ENCODE measurements at places on chromosomes 5 and 9.

DNA sequence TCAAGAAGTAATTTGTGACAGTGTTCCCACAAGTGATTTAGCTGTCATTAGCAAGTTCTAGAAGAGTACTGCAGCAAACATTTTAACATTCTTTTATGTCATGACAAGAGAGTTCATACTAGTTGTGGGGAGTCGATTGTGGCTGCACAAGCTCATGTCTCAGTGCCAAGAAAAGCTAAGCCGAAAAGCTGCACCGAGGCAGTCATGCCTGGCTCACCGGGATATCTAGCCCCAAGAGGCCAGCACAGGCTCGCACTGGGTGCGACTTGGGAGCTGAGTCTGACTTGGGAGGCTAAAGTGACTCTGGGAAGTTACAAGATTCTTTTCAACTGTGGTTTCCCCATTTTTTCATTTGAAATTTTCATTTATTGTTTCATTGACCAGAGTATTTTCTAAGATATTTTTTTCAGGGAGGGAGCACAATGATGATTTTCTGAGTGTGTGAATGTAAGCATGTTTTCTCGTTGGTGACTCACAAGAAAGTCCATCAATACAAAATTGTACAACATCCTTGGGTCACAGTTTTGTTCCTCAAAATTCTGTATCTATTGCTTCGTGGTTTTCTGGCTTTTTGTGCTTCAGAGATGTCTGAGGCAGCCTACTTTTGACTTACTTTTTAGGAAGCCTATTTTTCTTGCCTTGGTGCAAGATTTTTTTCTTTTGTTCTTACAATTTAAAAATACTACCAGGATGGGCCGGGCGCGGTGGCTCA is 18.7 kb downstream of the CAST start:
- H3K27me3 ChIP-seq: no peaks in the 10 kb centered on the region
- no peak overlapping the region for H3K4me3 ChIP-seq
- peaks cover 35% of the 10 kb centered on the region for H3K4me1 ChIP-seq
- peaks cover 13% of the 10 kb centered on the region for H3K36me3 ChIP-seq

DNA sequence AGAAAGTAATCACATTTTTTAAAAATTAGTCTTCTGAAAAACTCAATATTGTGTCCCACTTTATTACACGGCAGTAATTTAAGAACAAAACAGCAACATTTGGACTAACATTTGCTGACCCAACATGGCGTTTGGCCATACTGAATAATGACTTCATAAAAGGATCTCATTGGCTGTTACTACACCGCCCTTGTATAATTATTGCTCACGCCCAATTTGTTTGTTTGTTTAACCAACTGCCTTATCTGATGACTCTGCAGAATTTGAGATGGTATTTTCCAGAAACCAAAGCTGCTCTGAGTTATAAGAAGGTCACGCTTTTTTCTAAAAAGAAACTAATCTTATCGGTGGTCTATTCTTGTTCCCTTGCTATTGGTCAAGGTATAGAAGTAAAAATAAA is 200.2 kb upstream of the TARS1 start:
- DNase-seq: no peak
- no peaks in the 10 kb centered on the region for H3K36me3 ChIP-seq
- no peaks in the 10 kb centered on the region for H3K27me3 ChIP-seq
- H3K27ac ChIP-seq: no peak overlapping the region

DNA sequence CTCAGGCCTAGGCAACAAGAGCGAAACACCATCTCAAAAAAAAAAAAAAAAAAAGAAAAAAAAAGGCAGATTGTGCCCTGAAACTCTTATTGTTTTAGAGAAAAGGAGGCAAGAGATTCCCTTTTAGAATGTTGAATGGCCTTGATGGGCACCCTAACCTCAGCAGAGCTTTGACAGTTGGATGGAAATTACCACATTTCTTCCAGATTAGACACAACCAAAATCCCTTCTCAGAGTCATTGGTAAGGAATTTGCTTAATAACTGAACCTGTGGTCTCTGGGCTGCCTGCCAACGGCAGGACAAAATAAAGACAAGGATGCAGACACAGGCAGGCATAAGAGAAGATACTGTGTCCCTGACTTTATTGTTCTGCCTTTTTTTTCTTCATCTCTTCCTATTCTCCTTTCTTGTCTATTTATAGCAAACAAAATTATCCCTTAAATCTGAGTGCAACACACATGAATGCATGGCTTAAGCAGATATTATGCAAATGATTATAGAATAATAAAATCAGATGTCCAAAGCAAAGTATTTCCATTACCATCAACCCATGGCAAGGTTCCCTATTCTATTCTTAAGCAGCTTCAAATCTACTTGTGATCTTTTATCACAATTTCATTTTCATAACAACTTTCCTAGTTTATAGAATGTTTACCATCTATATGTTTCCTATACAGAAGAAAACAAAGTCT is 37.3 kb upstream of the TRIO start:
- peak overlapping the region; percentile 52 for H3K4me3 ChIP-seq
- H3K4me1 ChIP-seq: peaks cover 83% of the 10 kb centered on the region
- peaks cover 2% of the 10 kb centered on the region for H3K27me3 ChIP-seq
- peak overlapping the region; percentile 83 for H3K27ac ChIP-seq
- DNase-seq: peak; percentile 86
- H3K36me3 ChIP-seq: peaks cover 16% of the 10 kb centered on the region

DNA sequence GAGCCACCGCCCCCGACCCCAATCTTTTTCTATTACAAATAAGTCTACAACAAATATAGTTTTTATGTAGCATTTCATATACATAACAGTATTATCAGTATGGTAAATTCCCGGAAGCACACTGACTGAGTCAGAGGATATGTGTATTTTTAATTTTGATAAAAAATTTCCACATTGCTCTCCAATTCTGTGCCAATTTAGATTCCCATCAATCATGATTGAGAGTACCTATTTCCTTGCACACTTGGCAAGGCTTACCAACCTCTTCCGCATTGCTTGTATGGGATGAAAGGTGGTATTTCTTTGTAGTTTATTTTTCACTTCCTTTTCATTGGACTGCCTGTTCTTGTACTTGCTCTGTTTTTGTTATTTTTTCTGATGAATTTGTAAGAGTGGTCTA is 204.6 kb downstream of the RFX3 start:
- no peak overlapping the region for H3K27ac ChIP-seq
- 0 out of 2 replicates have a peak, but pooled peaks cover 6% of the 10 kb centered on the region for H3K36me3 ChIP-seq
- H3K27me3 ChIP-seq: no peaks in the 10 kb centered on the region
- H3K4me3 ChIP-seq: no peak overlapping the region
- H3K4me1 ChIP-seq: no peaks in the 10 kb centered on the region

DNA sequence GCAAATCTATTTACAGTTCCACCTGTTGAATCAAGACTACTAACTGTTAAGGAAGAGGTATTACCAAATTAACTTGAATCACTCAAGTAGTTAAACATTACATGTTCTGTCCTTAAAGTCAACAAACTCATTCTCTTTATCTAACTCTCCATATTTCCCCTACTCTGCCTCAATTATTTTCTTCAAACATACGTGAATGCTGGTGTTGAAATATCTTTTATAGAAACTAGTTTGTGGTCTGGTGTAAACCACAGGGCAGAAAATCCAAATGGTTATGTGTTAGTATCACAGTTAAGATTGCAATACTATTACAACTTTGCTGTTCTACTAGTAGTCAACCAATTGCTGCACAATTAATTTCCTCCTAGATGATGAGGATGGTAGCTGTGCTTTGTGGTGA is 603.5 kb downstream of the KCTD16 start:
- H3K36me3 ChIP-seq: no peaks in the 10 kb centered on the region
- H3K4me1 ChIP-seq: peaks cover 16% of the 10 kb centered on the region
- no peak overlapping the region for H3K4me3 ChIP-seq

DNA sequence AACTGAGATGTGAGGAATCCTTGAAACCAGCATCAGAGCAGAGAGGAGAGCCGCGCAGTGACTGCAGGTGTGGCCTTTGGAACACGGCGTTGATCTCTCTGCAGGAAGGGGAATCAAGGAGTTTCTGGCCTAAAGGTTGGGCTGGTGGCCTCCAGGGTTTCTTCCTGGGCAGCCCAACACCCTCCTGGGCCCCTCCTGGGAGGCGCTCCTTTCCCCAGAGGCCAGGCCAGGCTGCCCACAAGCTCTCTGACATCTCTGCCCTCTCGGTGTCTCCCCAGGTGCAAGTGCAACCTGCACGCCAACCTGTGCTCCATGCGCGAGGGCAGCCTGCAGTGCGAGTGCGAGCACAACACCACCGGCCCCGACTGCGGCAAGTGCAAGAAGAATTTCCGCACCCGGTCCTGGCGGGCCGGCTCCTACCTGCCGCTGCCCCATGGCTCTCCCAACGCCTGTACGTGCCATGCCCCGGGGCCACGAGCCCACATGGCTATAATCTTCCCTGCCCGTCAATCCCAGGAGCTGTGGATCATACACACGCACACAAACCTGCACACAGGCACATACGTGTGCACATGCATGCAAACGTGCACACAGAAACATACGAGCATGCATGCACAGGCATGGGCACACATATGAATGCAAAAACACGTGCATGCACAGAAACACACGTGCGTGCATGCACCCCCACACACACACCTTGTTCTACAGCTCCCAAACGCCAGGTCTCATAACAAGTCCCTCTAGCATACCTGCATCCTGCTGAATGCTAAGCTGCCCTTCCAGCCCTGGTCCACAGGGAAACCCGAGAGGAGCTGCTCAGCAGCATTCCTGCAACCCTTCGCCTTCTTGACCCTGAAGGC is 64.9 kb downstream of the NTNG2 start:
- no peak overlapping the region for H3K27ac ChIP-seq
- H3K4me1 ChIP-seq: no peaks in the 10 kb centered on the region
- no peak for DNase-seq
- no peak overlapping the region for H3K4me3 ChIP-seq
- H3K36me3 ChIP-seq: no peaks in the 10 kb centered on the region

GRCh38 chr9:100601216-100601615 is 23.3 kb downstream of the CAVIN4 start:
- no peak overlapping the region for H3K27ac ChIP-seq
- H3K4me3 ChIP-seq: no peak overlapping the region
- peaks cover 34% of the 10 kb centered on the region for H3K4me1 ChIP-seq
- H3K36me3 ChIP-seq: no peaks in the 10 kb centered on the region

DNA sequence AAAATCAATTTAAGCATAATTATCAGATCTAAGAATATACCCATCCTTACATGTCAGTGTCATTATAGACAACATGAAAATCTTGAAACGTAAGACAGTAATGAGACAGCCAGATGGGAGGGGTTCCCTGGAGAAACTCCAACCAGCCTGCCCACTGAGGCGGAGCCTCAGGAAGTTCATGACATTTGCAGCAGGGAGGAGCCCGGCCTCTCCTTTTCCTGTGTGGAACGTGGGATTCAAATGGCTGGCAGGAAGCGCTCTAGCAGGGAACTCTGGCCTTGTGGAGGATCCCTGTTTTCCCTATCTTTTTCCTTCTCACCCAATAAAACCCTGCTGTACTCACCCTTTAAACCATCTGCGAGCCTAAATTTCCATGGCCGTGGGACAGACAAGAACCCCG is 176.6 kb upstream of the KCNN2 start:
- peak overlapping the region; percentile 78 for H3K4me3 ChIP-seq
- H3K4me1 ChIP-seq: peaks cover 77% of the 10 kb centered on the region
- DNase-seq: peak; percentile 49
- H3K27me3 ChIP-seq: no peaks in the 10 kb centered on the region
- H3K27ac ChIP-seq: peak overlapping the region; percentile 96

GRCh38 chr5:169181814-169182213 is 119.1 kb downstream of the SLIT3 start:
- peaks cover 26% of the 10 kb centered on the region for H3K4me1 ChIP-seq
- no peaks in the 10 kb centered on the region for H3K27me3 ChIP-seq
- no peaks in the 10 kb centered on the region for H3K36me3 ChIP-seq
- no peak for DNase-seq

GRCh38 chr5:157952374-157952685 is 93.4 kb upstream of the CLINT1 start:
- no peaks in the 10 kb centered on the region for H3K27me3 ChIP-seq
- H3K36me3 ChIP-seq: no peaks in the 10 kb centered on the region
- no peak for DNase-seq
- peaks cover 9% of the 10 kb centered on the region for H3K4me1 ChIP-seq
- no peak overlapping the region for H3K27ac ChIP-seq
- H3K4me3 ChIP-seq: no peak overlapping the region

- H3K27ac ChIP-seq: no peak overlapping the region
- no peak for DNase-seq
- H3K4me3 ChIP-seq: no peak overlapping the region
These were observed 189.8 kb downstream of the TSSK1B start for GRCh38 chr5:113244966-113245365.

DNA sequence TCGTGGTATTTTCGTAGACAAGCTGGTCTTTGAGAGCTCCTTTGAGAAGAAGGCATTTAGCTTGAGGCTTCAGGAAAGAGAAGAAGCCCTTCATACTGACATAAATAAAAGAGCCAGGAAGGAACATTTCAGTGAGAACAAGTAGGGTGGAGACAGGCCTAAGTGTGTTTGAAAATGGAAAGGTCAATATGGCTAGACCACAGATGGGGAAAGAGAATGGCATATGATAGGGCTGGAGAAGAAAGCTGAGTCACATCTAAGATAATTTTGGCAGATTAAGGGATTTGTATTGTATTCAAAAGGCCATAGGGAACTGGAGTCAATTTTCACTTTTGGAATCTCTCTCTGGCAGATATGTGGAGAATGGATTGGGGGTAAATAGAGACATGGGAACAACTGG is 374.9 kb downstream of the TMEM38B start:
- H3K4me1 ChIP-seq: no peaks in the 10 kb centered on the region
- H3K27me3 ChIP-seq: no peaks in the 10 kb centered on the region
- no peaks in the 10 kb centered on the region for H3K36me3 ChIP-seq
- DNase-seq: no peak
- H3K27ac ChIP-seq: no peak overlapping the region
